ENCODE measurements at places on chromosomes 1 and 21.

DNA sequence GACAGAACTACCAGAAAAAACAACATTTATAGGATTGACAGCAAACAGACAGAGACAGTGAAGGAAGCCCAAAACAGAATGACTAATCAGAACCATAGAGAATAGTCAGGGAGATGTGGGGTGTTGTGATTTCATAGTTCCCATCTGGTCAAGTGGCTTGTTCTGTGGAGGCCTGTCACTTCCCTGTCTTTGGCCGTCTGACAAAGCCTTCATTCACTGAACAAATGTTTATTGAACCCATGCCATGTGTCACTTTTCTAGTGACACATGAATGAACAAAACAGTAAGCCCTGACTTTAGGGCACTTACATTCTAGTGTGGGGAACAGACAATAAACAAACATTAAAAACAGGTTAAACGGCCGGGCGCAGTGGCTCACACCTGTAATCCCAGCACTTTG lies 3.2 kb upstream of the SRRM1 start:
- no peak for DNase-seq

DNA sequence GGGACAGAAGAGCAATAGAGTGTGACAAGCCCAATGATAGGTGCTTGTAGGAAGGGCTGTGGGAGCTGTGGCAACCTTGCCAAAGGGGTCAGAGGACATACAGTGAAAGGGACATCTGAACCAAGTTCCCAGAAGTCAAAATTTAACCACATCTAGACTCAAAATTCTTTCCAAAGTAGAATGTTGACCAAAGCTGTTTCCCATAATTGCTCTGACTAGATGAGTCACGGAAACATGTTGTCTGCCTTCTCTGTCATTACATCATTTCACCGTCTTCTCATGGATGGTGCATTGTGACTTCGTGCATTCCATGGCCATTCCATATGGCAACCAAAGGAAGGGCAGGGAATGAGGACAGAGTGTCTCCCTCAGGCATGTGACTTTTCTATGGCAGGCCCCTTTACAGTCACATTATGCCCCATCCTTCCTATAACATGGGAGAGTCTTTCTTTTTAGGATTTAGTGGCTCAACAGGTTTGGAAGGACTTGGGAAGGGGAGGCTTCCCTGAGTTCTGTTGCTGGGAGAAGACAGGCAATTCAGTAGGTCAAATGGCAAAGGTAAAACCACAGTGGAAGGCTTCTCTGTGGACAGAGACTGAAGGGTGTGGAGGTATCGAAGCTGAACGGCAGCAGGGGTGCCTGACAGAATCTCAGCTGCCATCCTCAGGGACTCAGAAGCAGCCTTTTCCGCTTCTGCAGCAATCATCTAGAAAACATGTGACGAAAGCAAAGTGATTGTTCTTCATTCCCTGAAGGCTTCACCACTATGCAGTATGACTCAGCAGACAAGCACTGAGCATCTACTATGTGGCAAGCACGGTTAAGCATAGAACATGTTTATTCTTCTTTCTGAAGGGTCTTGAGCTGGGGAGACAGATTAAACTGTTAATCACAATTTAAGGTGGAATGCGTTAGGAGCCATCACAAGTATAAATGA lies 24.7 kb downstream of the NPHS2 start:
- DNase-seq = peak; percentile 63

DNA sequence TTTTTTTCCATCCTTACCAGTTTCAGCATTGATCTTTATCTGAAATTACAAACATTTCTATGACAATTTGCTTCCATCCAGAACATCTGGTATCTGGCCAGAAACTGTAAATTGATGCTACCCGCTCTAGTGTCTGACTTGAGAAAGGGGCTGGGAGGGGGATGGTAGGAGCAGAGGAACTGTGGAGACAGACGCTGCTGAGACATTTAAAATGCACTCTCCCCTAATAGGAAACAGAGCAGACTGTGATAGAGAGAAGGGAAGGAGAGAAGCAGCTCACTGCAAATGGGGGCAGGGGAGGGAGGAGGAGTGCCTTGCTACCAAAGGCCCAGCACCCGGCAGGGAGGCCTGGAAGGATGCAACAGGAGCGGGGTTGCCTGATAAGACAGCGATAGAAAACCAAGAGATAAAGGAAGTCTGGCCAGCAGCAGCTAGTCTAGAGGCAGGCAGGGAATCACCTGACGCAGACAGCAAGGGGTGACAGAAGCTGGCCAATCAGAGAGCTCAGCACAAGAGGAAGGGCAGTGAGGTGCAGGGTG lies 195.5 kb upstream of the NFIA start:
- no peak for DNase-seq

DNA sequence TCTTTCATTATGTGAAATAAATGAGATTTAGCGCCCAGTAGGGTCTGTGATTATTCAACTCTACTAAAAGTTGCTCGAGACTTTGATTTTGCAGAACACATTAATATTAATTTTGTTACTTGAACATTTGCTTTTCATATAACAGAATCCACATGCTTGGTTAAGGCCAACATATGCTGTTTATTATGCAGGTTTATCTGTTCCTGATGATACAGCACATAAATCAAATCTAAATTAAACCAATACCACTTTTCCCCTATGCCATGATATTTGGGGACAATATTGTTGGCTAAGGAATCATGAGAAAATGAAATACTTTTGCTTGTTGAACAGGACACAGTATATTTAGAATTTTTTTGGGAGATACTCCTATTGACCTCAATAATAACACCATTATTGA lies 291.1 kb downstream of the USP25 start:
- no peak for DNase-seq

DNA sequence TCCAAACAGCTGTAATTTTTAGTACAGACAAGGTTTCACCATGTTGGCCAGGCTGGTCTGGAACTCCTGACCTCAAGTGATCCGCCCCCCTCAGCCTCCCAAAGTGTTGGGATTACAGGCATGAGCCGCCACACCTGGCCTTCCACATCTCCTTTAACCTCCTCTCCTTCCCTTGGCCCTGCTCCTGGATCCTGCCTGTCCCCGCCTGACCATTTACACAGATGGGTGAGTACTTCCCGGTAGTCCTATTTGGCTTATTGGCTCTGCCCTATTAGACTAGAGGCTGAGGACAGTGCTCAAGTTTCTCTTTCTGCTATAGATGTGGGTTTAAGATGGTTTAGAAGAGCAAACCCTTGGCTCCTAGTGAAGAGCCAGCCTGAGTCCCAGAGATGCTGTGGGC lies 7.1 kb downstream of the PTPN7 start:
- DNase-seq = no peak

DNA sequence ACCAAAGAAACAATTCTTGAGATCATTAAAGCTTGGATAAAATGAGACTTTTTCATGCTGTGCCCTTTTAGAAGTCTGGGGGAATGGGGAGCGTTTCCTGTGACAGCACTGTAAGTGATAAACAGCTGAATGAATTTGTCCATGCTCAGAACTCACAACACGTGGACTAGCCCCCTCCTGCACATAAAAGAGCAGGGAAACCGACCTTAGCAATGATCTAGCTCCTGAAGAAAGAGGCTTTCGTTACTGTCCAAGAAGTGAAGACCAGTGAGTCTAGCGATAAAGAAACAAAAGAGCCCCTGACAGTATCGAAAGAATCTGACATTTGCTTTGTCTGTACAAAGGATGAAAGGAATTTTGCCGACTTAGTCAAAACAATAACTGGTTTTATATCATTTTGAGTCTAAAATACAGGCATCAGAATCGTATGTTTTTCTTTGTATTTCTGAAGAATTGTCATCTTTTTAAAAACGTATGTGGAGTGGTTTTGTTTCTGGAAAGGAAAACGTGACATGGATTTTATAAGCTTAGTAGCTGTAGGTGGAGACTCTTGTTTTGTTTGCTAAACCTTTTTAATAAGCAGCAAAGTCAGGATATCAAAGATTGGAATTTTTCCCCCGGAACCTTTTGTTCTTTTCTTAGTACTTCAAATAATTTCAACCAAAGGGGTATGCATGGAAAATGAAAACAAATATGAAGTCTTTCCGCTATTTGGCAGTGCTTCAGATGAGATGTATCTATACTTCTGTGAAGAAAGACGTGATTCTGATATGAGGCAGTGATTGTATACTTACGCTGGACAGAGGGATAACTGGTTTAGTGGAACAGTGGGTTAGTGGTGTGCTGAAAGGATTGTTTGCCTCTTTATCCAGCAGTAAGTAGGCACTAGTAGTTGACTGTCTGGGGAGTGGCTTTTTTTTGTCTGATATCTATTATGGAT lies 61.0 kb downstream of the MAST2 start:
- no peak for DNase-seq

- no peak for DNase-seq
Measured at GRCh38 chr1:89877756-89878155, 56.9 kb downstream of the LRRC8D start.

DNA sequence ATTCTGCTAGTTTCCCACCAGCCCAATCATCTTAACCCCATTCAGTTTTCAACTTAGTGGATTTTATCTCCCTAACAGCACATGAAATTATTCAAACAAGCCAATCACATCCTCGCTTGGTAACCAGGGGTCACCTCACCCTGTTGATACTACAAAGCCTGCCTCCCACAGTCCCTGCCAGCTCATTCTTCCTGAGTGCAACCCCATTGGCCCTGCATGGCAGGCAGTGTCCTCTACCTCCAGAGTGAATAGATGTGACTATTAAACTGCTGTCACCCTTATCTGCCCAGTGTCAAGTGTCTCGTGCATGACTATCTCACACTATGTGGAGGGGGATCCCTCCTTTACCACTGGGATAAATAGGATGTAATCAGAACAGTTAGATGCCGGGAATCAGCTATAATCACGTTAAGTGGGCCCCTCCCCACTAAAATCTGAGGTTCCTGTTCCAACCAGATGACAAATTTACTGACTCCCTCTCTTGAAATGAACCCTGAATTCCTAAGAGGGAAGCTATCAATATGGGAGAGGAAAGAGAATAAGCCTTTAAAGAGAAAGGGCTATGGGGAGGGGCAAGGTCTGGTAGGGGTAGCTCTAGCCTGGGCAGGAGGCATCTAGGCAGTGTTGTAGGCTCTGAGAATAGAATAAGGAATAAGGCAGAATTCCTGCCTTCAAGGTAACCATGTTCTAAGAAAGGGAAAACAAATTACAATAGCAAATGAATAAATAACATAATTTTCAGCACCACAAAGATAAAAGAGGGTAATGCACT lies 155.9 kb downstream of the SLC30A10 start:
- DNase-seq = no peak

- DNase-seq = no peak
Measured at GRCh38 chr1:170721621-170722020, 57.7 kb downstream of the PRRX1 start.

- DNase-seq = no peak
Measured at GRCh38 chr1:44425341-44426082, 20.5 kb downstream of the RNF220 start.

DNA sequence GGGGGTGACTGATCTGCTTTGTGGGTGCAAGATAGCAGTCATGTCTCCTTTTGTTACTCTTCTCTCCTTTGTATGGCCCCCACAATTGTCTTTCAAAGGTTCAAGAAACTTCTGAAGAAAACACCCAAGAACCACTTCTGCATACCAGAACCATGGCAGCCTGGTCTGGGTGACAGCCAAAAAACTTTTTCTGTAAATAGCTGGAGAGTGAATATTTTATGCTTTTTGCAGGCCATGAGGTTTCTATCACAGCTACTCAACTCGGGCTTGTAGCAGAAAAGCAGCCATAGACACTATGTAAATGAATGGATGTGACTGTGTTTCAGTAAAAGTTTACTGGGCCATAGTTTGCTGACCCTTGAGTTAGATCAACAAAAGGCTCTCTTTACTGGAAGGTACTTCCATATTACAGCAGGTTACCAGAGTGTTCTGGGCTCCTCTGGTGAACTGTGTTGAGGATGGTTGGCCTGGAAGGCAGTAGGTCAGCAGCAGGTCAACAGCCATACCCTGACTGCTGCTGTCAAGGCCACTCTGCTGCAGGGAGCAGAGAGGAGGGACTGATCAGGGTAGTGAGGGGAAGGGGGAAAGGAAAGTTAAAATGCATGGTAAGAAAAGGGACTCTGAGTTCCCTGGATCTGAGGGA lies 116.4 kb downstream of the GDAP2 start:
- DNase-seq = peak; percentile 62

- no peak for DNase-seq
Measured at GRCh38 chr1:97034651-97035050, 313.1 kb downstream of the PTBP2 start.

DNA sequence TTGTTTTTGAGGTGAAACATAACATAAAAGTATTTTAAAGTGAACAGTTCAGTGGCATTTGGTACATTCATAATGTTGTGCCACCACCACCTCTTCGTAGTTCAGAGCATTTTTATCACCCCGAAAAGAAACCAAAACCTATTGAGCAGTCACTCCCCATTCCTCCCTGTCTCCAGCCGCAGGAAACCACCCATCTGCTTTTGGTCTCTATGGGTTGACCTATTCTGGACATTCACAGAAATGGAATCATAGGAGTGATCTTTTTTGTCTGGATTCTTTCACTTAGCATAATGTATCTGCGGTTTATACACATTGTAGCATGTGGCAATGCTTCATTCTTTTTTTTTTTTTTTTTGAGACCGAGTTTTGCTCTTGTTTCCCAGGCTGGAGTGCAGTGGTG lies 141.2 kb downstream of the VPS13D start:
- DNase-seq = no peak

DNA sequence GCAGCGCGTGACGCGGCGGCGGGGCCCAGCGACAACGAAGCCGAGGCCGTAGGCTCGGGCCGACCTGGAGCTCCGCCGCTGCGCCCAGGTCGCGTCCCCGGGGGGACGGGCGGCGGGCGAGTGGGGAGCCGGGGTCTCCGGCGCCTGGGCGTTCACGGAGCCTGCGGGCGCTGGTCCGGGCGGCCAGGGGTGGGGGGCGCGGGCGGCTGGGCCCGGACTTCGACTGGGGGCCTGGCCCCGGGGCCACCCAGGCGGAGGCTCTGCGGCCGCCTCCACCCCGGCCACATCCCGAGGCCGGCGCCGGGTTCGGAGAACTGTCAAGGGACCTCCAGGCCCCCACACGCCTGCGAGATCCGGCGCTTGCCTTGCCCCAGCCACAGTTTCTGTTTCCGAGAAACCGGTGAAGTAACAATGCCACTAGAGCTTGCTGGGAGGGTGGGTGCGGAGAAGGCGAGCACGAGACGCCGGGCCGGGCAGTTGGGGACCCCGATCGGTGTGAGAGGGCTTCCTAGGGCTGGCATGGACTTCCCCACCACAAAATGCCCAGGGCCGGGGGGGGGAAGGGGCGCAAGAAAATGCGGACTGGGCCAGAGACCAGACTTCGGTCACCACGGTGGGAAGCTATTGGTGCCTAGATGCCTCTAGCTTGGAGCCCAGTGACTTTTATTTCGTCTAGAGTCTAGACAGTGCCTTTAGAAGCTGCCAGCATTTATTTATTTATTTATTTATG lies 501 bp downstream of the FBXO6 start:
- no peak for DNase-seq

DNA sequence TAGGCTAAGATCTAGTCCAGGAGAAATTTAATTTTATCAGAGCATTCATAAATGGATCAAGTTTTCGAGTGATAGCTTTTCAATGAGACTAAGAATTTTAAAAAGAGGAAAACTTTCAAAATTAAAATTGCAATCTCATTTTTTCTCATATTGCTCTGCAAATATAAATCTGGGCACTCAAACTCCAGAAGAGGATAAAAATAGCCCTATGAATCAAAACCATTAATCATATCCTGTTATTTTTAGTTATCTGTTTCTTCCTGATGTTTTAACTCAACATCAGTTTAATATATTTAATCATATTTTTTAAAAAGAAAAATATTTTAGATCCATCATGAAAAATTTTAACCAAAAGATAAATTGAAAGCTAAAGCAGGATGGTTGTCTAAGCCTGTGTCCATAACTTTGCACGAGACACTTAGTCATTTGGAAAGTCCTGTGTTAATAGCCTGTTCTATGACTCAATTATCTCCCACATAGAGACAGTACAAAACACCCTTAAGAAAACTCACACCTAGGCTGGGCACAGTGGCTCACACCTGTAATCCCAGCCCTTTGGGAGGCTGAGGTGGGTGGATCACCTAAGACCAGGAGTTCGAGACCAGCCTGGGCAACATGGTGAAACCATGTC lies 17.1 kb upstream of the PRRC2C start:
- peak; percentile 43 for DNase-seq

Data from HFFc6 (cell line).